Foreskin fibroblast (primary cell): ENCODE measurements at places on chromosomes 3 and 15.

DNA sequence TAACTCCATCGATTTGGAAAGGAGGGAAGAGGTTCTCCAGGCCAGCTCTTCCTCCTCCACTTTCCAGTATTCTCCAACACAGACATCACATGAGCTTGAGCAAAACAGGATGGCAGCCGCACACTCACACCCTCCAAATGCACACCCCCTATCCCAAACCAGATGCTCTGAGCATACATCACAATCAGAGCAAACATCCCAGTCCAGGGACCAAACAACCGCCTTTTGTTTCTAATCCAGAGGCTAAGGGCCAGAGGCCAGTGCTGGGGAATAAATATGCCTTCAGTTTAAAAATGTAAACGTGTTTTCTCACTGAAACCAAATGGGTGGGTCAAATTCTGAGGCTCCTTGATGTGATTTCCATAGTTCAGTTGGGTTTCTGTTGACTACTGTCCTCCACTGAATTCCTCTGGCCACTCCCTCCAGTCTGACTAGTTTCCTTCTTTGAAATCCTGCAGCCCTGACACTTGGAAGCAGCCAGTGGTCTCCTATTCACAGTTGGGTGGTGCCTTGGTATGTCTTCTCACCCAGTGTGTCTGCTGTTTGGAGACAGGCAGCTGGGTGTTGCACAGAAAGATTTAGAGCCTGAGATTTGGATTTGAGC lies 19.2 kb upstream of the MFGE8 start:
- DNase-seq, result no peak

DNA sequence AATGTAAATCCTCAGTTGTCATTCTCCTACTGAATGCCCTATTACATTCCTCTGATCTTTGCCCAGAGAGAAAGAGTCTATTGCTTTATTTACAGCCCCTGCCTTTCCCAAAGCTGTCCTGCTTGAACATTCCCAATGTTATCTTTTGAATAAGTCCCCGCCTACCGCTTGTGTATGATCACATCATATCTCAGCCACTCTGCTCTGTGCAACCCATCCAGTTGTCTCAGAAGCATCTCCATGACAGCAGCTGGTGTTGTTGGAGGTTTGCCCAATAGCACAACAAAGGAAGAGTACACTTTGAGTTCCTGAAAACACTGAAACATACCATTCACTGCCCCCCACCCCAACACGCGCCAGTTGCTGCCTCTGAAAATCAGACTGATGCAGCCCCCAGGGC lies 22.0 kb upstream of the FAM3D start:
- no peak for DNase-seq

GRCh38 chr3:71865727-71866126 lies 80.8 kb upstream of the PROK2 start:
- no peak for DNase-seq

GRCh38 chr3:131883086-131883485 lies 151.7 kb downstream of the CPNE4 start:
- DNase-seq, result peak; percentile 63

- no peak for DNase-seq
These were observed 100.6 kb downstream of the OXNAD1 start for GRCh38 chr3:16365491-16366128.

- no peak for DNase-seq
These were observed 61.2 kb upstream of the NEO1 start for GRCh38 chr15:72991026-72991425.

- DNase-seq, result no peak
These were observed 540.7 kb upstream of the KCNMB2 start for GRCh38 chr3:177995381-177996085.

GRCh38 chr3:30518872-30519271 lies 87.5 kb upstream of the TGFBR2 start:
- no peak for DNase-seq

GRCh38 chr15:74208901-74209559 lies 6.4 kb upstream of the STRA6 start:
- DNase-seq, result no peak

DNA sequence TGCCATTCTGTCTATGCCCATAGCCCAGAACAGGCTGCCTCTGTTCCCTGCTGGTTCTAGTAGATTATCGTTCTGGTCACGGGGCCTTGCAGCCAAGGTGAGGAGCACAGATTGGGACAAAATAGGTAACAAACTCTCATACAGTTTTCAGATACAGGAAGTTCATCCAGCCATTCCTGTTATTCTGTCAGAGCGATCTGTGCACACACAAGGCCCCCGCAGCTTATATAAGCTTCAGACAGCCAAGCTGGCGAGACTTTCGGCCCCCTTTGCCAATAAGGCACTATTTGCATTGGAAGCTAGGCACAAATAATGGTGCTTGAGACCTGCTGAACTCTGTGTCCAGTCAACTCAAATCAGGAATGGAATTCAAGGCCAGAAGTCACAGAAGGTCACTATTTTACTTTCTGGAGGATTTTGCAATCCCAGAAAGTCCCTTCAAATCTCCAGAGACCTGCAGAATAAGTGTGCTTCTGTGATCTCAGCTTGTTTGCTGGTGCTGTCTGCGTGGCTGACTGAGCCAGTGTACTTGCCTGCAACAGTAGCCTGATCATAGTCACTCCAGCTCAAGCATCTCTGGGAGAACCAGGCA lies 69.4 kb downstream of the BFSP2 start:
- DNase-seq, result peak; percentile 41

DNA sequence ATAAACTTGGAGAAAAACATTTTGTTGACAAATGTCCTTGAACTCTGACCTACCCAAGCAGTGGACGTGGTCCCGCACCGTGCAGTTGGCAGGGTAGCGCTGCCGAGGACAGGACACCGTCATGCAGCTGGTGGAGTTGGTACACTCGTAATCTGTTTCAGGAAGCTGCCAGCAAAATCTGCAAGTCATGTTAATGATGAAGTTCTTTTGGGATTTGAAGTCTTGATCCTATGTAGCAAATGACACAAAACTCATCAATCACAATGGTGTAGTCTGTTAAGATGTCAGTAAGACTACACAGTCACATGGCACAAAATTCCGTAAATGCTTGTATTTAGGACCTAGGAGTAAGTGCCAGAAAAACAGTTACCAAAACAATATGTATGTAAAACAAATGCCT lies 5.5 kb downstream of the TM2D3 start:
- peak; percentile 25 for DNase-seq

DNA sequence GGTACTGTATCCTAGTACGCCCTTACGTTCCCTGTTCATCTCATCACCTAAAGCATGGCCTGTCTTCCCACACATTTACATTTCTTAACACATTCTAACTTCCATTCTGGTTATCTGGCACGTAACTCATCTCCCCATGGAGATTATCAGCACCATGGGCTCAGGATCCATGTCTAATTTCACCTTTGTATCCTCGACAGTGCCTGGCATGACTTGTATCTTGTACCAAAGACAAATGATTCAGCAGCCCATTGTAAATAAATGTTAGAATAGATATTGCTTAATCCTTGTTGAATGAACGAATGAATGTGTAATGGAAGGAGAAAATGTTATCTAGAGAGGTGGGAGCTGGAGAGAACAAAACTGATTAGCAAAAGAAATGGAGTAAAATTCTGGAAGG lies 69.7 kb upstream of the TPM1 start:
- peak; percentile 67 for DNase-seq

- no peak for DNase-seq
These were observed 21.3 kb downstream of the VGLL3 start for GRCh38 chr3:86969500-86970189.

GRCh38 chr3:168040607-168041208 lies 55.0 kb downstream of the GOLIM4 start:
- DNase-seq, result peak; percentile 37

DNA sequence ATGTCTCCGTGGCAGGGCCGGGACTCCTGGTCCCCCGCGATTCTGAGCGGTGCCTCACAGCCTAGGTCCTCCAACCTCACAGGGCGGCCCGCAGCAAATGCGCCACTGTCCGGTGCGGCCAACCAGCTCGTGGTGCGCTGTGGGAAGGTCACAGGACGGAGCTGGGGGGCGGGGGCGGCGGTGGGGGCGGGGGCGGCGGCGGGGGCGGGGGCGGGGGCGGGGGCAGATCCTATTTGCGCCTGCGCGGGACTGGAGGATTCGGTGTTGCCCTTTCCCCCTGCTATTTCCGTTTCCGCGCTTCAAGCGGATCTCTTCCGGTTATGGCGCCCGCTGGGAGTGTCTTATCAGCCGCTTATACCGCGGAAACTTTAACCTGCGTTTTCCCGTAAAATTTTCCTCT lies 106.7 kb upstream of the SNRPN start:
- peak; percentile 33 for DNase-seq

DNA sequence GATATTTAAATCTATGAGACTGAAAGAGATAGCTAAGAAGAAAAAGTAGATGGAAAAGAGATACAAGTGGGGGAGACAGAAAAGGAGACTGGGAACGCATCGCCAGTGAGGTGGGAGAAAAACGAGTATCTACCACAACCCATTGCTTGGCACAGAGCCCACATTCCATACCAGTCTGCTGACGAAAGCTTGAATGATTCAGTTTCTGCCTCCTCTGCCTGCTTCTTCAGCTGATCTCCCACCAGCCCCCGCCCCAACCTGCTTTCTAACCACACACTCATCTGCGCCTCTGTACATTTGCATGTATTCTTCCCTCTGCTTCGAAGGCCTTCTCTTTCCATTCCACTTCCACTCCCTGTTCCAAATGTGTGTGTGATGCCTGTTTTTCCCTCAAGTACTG lies 188.1 kb downstream of the USP13 start:
- DNase-seq, result no peak

- DNase-seq, result no peak
These were observed 58.3 kb downstream of the HES1 start for GRCh38 chr3:194194051-194194756.

DNA sequence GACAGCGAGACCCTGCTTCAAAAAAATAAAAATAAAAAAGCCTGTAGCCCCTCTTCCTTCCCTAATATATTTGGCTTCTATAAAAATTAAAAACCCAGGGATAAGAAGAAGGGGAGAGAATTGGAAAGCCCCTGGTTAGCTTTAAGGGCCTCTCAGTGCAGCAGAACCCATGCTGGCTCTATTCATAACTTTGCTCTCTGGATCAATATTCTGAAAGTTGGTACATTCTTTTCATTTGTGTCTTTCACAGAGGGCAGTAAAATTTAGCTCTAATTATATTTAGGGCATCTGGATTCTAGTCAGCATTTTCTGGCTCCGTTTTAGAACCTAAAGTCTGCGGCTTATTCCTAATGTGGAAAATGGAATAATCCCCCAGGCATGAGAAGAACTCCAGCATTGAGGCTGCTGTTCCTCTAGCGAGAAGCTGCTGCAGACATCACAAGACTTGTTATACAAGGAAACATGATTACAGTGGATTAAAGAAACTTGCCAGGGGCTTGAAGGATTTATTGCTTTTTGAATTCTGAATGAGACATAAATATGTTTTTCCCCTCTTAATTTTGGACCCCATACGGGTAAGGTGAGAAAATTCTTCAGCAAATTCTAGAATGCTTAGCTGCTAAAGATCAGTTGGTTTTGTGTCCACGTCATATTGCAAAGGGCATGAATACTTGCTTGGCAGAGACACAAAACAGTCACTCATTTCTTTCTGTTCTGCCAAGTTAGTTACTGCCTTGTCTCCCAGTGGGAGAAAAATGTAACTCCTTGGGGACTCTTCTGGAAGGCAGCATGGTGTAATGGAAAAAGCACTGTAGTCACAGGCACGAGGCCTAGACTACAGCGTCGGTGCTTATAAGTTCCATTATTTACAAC lies 177.7 kb downstream of the VGLL4 start:
- DNase-seq, result peak; percentile 59

DNA sequence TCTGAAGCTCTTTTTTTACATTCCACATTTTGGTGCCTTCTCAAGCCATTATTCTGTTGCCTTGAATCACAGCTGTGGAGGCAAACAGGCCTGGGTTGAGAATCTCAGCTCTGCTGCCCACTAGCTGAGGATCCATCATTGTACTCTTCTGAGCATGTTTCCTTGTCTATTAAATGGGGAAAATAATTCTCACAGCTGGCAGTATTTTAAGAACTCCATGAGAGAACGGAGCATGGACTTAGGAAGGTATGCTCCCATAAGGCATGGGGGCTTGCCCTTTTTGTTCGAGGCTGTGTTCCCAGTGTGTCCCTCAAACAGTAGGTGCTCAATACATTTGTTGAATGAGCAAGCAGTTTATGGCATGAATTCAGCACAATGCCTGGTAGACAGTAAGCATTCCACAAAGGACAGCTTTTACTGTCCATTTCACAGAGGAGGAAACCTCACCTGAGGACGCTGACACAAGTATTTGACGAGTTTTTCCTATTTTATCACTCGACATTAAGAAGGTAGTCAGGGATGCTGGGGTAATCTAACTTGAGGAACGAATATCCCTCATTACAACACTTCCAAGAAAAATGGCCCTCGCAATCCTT lies 2.1 kb upstream of the PTPRG start:
- peak; percentile 65 for DNase-seq

- no peak for DNase-seq
These were observed 114.6 kb upstream of the C15orf61 start for GRCh38 chr15:67406257-67406861.

GRCh38 chr3:76554707-76555106 lies 485.2 kb upstream of the ROBO2 start:
- DNase-seq, result peak; percentile 75

DNA sequence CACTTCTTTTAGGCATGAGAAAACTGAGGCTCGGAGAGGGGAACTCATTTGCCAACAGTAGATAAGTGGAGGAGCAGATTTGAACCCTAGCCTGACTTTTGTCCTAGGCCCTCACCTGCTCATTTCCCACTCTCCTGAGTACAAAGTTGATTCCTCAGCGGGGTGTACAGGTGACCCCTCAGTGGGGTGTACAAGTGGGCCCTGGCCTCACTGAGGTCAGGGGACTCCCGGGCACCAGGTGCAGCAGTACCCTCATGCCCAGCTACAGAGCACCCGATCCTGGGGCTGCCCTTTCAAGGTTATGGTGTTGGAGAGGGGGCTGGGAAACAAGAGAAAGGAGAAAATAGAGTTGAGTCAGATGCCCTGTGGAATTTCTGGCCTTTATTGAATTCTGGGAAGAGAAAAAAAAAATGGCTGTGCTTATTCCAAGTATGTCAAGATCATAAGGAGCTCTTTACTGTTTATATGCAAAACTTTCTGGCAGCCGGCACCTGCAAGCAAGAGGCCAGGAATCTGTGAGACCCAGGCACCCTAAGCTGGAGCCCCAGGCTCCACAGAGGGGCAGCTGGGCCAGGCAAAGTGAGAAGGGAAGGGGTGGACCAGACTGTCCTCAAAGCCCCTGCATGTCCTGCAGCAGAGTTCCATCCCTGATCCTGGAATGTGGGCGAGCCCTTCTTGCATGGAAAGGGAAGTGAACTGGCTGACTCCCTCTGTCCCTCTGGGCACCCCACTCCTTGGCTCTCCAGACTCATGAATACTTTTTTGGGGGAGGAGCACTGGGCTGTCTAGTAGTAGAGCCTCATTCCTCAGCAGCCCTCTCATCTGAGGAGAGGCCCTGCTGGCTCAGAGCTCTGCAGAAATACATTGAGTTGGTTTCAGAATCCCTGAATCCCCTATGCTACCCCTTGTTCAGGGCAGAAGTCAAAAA lies 43.1 kb downstream of the AMOTL2 start:
- DNase-seq, result peak; percentile 64

- DNase-seq, result no peak
These were observed 38.8 kb downstream of the ADAM10 start for GRCh38 chr15:58710701-58711100.
